IPS DF 6.9 (cell line): ENCODE measurements at places on chromosomes 12 and 14.
A peak's percentile ranks its signal among the peaks of the same experiment; 100 is the strongest.

- H3K4me3 ChIP-seq: no peak overlapping the region
- H3K27me3 ChIP-seq: no peaks in the 10 kb centered on the region
Observed at GRCh38 chr12:119151445-119152026, 27.2 kb upstream of the HSPB8 start.

DNA sequence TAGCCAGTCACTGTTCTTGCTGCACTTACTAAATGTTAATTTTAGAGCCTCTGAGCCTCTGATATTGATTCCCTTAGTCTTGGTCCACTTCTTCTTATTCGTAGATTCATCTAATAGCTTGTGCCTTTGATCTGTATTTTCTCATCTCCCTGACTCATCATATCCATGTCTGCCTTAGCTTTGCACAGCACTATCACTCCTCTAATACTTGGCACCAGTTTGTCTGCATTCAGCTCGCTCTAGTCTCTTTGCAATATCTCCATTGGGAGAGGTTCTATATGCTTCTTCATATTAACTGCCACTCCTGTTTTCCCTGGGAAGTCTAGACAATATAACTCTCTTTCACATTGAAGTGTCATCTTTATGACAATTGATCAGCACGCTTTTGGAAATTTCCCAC, 68.5 kb upstream of the CSRP2 start:
- no peak overlapping the region for H3K4me3 ChIP-seq
- H3K27me3 ChIP-seq: no peaks in the 10 kb centered on the region
- no peak for DNase-seq
- no peak overlapping the region for H3K27ac ChIP-seq

- no peaks in the 10 kb centered on the region for H3K27me3 ChIP-seq
- DNase-seq: no peak
- H3K4me3 ChIP-seq: no peak overlapping the region
- H3K36me3 ChIP-seq: no peaks in the 10 kb centered on the region
- H3K4me1 ChIP-seq: no peaks in the 10 kb centered on the region
Observed at GRCh38 chr12:88633312-88633711, 53.0 kb upstream of the KITLG start.

DNA sequence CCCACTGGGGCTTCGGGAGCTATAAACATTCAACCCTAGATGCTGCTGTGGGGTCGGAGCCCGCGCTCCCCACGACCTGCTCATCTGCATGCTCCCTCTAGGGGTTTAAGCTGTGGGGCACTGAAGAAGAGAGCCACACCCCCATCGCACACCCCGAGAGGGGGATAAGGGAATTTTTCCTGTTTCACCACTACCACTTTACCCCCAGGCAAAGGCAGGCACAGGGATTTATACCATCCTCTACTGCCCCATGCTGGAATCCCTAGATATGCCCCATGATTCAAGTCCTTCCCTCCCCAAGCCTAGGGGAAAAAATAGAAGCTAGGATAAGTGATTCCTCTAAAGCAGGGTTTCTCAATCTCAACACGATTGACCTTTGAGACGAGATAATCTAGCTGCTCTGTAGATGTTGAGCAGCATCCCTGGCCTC, 59.9 kb upstream of the CCDC60 start:
- no peak for DNase-seq
- H3K36me3 ChIP-seq: no peaks in the 10 kb centered on the region
- H3K27me3 ChIP-seq: no peaks in the 10 kb centered on the region
- no peak overlapping the region for H3K27ac ChIP-seq
- peaks cover 6% of the 10 kb centered on the region; the same call in 1 of the 2 replicates for H3K4me1 ChIP-seq

- peaks cover 1% of the 10 kb centered on the region; the same call in 1 of the 2 replicates for H3K4me1 ChIP-seq
- H3K4me3 ChIP-seq: no peak overlapping the region
- H3K36me3 ChIP-seq: no peaks in the 10 kb centered on the region
- H3K27ac ChIP-seq: no peak overlapping the region
- no peaks in the 10 kb centered on the region for H3K27me3 ChIP-seq
- no peak for DNase-seq
Observed at GRCh38 chr12:111401167-111401605, 4.5 kb upstream of the SH2B3 start.

DNA sequence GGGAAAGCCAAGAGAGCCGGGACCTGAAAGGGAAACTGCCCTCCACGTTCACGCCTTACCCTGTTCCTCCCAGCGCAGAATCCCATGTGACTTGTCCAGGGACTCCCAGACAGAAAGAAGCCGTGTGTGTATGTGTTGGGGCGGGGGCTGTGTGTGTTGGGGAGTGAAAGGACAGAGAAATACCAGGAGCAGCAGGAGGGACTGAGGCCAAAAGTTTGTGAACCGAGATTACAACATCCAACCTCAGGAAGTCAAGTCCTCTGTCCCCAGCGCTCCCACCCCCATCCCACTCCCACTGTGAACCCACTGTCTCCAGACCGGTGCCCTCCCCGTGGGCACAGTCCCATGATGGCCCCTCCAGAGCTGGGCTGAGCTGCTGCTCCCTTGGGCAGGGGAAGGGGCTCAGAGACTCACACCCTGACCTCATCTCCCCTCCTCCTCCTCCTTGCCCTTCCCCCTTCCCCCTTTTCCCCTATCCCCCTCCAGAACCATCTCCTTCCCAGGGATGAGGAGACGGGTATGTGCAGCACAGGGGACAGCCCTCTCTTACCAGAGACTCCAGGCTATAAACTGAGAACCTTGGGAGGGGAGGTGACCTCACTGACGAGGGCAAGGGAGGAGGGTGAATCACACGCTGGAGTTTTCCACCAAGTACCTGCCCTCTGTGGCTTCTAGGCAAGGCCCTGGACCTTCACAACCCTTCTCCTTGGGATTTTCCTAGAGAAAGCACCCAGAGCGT, at the start of gene SLC6A12:
TSS of gene SLC6A12 (minus strand) at position 155 of the 739 bp plus-strand sequence. CDS start 4,171 bp downstream, outside the sequence.
- no peak within 1 kb of the TSS for H3K4me3 ChIP-seq
- peaks cover 4% of the 10 kb centered on the region; the same call in 1 of the 2 replicates for H3K4me1 ChIP-seq
- H3K36me3 ChIP-seq: no peaks in the 10 kb centered on the region
- no peak within 1 kb of the TSS for H3K27ac ChIP-seq

- H3K27ac ChIP-seq: no peak overlapping the region
- no peak for DNase-seq
- no peaks in the 10 kb centered on the region; the same call in 1 of the 2 replicates for H3K4me1 ChIP-seq
- H3K36me3 ChIP-seq: no peaks in the 10 kb centered on the region
Observed at GRCh38 chr14:65371784-65372183, 40.7 kb upstream of the FUT8 start.

- no peaks in the 10 kb centered on the region for H3K36me3 ChIP-seq
- no peak overlapping the region for H3K27ac ChIP-seq
- H3K4me1 ChIP-seq: 0 out of 2 replicates have a peak, but pooled peaks cover 1% of the 10 kb centered on the region
- no peaks in the 10 kb centered on the region for H3K27me3 ChIP-seq
- DNase-seq: peak; percentile 13
Observed at GRCh38 chr14:47539031-47539461, 136.4 kb downstream of the MDGA2 start.

DNA sequence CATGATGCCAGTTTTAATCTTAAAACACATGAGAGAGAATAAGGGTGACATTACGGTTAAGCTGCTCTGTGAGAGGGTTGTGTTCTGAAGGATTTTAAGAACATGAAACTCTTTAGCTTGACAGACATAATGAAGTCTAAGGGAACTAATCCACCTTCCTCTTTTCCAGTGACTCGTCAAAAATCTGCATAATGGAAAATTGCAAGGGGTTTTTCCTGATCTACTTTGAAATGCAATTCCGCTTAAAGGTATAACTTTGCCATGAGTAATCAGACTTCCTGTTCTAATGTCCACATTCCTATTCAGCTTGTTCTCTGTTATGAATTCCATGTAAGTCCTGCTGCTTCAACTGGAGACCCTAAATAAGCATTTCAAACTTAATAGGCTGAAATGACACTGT, at the start of gene ZNF705A:
TSS of gene ZNF705A (plus strand) at position 171 of the 400 bp plus-strand sequence. CDS start 15,611 bp downstream, outside the sequence.
- no peaks in the 10 kb centered on the region for H3K36me3 ChIP-seq
- no peaks in the 10 kb centered on the region for H3K4me1 ChIP-seq
- DNase-seq: no peak
- H3K27me3 ChIP-seq: no peaks in the 10 kb centered on the region
- no peak within 1 kb of the TSS for H3K4me3 ChIP-seq
- H3K27ac ChIP-seq: no peak within 1 kb of the TSS

- H3K4me3 ChIP-seq: no peak overlapping the region
- no peaks in the 10 kb centered on the region for H3K4me1 ChIP-seq
- no peak for DNase-seq
- no peaks in the 10 kb centered on the region for H3K27me3 ChIP-seq
- H3K27ac ChIP-seq: no peak overlapping the region
Observed at GRCh38 chr12:100453951-100454350, 19.7 kb upstream of the NR1H4 start.

DNA sequence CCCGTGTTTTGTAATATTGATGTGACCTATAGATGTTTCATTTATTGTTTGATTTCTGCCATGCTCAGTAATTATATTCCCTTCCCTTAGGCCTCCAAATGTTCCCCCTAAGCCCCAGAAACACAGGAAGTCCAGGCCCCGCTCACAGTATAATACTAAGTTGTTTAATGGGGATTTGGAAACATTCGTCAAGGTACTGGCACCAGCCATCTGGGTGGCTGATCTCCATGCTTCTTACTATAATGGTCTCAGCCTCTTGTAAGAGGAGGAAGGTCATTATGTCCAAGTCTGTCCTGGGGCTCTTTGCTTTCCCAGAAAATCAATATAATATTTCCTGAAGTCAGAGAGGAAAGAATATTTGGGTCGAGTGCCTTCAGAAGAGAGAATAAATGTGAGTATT, 130.9 kb downstream of the KICS2 start:
- H3K27me3 ChIP-seq: no peaks in the 10 kb centered on the region
- no peaks in the 10 kb centered on the region for H3K36me3 ChIP-seq

- no peak overlapping the region for H3K4me3 ChIP-seq
- H3K27me3 ChIP-seq: no peaks in the 10 kb centered on the region
- H3K36me3 ChIP-seq: no peaks in the 10 kb centered on the region
Observed at GRCh38 chr12:99767809-99768208, 120.3 kb downstream of the GARIN6 start.
